ENCODE measurements at places on chromosomes 2 and 18.
A peak's percentile ranks its signal among the peaks of the same experiment; 100 is the strongest.

- DNase-seq, result no peak
Observed at GRCh38 chr2:121570036-121570666, 39.5 kb downstream of the RNU4ATAC start.

DNA sequence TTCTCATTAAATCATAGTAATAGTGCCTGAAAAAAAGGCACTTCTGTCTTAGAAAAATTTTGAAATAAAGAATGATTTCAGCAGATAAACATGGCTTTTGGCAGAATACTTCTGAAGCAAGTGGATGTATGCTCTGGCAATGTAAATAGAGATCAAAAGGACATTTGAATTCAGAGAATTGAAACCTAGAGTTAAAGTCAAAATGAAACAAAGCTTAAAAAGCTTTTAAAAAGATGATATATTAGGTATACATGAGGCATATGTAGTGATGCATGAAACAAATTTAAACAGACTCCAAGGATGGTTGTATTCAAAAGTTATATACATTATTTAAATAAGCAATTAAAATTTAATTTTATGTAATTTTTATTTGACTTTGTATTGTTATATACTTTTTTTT lies 1344.5 kb upstream of the TMEFF2 start:
- no peak for DNase-seq

DNA sequence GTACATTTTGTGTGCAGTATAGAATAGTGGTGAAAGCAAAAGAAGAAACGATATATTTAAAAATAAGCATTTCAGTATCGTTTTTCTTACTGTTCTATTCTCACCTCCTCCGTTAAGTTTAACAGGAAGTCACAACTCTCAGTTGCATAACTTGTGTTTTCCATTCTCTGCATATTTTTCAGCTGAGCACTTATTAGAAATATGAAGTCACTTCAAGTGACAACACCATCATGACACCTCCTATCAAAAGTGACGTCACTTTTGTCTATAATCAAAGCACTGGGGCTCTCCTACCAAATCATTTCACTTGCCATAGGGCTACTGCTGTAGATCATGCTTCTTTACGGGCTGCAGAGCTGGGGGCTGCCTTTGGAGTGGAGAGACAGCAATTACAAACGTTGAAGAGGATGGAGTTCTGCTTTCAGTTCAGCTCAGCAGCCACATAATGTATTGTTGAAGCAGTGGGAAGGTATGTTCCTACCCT lies 36.3 kb downstream of the STAT4 start:
- DNase-seq, result peak; percentile 7

DNA sequence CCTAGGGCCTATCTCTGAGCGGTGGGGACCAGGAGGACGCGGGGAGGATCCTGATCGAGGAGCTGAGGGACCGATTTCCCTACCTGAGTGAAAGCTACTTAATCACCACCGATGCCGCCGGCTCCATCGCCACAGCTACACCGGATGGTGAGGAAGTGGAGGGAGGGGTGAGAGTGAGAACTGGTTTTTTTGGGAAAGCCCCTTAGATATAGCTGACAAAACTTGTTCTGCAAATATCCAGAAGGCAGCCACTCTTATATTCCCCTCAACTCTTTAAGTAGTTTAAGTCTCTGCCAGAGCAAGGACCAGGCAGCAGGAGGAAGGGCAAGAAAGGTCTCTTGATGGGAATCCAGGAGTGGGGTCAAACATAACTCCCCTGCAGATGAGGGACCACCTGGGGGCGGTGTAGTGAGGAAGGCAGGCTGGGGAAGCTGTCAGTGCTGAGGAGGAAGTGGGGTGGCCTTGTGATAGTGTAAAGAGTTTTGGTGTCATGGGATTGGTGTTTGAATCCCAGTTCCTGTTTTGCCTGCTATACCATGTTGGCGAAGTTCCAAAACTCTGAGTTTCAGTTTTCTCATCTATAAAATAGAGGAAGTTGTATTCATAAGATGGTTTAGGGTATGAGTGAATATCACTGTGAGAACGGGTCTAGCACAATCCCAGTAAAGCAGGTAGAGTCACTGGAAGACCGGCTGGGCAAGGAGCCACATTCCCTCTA lies 3.4 kb downstream of the NAGK start:
- peak; percentile 51 for DNase-seq

- DNase-seq, result peak; percentile 2
Observed at GRCh38 chr2:31008561-31009114, 129.6 kb downstream of the GALNT14 start.

DNA sequence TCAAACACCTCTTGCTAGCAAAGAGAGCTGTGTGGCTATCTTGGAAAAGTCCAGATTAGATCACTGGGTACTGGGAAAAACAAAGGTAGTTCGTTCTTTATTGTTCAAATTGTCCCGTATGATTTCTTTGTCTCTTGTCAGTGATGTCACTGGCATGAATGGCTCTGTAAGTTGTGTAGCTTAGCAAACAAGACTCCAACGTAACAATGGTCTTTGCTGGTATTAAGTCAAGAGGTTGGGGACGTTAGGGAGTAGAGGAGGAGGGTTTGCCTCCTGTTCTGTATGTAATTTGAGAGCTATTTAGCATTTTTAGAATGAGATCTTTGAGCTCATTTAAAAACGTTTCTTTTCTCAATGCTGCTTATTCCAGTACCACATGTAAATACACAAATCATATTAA lies 216.5 kb upstream of the SP5 start:
- peak; percentile 49 for DNase-seq

GRCh38 chr18:9160014-9160413 lies 23.4 kb downstream of the ANKRD12 start:
- no peak for DNase-seq

GRCh38 chr2:204984518-204984917 lies 439.2 kb downstream of the PARD3B start:
- DNase-seq, result no peak

DNA sequence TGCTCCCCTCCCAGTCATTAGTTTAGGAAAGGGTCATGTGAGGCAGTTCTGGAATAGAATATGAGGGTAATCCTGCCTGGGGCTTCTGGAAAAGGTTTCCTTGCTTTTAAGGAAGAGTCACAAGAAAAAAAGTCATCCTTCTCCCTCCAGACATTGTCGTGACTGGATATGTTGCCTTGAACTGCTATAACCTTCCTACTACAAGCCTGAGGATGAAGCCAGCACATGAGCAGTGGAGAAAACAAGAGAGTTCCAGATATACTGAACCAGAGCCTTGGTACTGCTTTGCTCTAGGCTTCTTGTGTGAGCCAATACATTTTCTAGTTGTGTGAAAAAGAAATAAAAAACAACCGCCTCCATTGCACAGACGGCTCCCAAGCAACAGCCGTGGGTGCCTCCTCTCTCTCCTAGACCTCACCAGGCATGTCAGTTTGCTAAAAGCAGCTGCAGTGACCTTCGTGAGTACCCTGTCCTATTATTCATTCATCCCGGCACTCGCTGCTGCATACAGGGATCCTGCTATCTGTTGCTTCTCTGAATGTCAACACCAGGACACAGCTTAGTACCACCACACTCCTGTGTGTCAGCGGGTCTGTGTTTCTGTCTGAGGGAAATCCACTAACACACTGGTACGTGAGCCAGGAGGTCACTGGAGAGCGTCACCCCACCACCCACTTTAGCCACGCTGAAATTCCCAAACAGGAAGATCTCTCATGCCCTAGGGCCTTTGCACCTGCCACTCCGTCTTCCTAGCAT lies 186.7 kb downstream of the KLHL29 start:
- no peak for DNase-seq

GRCh38 chr2:108161298-108161697 lies 78.5 kb upstream of the SULT1C3 start:
- no peak for DNase-seq

DNA sequence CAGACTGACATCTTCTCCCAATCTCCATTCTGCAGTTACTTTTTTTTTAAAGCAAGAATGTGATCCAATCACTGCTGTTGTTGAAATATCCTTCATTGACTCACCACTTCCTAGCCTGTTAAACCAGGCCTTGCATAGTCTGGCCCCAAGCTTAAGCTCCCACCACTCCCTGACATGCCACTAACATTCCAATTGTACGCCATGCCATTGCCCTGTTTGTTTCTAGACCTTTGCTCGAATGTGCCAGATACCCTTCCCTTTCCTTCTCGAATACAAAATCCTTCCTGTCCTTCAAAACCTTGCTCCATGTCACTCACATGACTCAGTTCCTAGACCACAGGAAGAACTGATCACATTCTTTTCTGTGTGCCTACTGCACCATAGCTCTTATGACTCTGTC lies 224.2 kb downstream of the CYRIA start:
- DNase-seq, result no peak

DNA sequence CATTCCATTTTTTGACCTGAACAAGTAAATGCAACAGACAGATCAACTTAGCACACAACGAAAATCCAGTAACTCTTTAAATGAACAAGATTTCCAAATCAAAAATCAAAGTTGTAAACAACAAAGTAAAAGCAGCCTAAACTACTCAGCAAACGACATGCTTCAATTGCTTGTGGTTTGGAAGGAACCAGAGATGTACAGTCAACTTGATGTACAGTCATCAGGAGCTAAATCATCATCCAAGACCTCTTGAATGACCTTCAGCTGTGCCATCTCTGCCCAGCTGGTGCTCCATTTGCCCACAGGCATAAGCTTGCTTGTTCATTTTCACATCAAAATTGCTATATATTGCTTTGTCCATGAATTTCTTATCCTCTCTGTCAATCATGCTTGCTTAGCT lies 109.8 kb downstream of the UPP2 start:
- no peak for DNase-seq

DNA sequence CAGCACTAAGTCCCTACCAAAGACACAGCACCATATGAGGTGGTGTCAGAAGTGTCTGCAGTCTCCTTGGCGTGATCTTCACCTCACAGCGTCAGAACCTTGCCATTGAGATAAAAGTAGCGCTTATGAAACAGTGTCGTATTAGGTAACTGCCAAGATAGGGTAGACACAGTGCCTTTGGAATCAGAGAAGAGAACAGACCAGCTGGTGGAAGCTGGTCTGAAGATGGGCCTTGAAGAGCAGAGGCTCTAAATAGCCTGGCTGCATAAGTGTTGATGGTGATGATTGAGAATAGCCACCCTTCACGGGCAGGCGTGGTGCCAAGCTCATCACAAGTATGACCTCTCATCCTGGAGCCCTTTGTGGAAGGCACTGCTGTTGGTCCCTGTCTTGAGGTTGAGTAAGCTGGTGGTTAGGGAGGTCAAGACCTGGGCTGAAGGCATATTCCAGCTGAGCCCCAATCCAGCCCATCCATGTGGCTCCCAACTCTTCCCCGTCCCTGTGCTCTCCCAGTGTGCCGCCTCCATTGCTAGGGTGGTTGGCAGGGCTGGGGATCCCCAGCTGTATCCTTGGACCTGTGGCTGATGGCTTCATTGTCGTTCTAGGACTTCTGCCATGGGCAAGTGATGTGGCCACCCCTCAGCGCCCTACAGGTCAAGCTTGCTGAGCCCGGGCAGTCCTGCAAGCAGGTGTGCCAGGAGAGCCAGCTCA lies 187.4 kb downstream of the MGAT5 start:
- no peak for DNase-seq

DNA sequence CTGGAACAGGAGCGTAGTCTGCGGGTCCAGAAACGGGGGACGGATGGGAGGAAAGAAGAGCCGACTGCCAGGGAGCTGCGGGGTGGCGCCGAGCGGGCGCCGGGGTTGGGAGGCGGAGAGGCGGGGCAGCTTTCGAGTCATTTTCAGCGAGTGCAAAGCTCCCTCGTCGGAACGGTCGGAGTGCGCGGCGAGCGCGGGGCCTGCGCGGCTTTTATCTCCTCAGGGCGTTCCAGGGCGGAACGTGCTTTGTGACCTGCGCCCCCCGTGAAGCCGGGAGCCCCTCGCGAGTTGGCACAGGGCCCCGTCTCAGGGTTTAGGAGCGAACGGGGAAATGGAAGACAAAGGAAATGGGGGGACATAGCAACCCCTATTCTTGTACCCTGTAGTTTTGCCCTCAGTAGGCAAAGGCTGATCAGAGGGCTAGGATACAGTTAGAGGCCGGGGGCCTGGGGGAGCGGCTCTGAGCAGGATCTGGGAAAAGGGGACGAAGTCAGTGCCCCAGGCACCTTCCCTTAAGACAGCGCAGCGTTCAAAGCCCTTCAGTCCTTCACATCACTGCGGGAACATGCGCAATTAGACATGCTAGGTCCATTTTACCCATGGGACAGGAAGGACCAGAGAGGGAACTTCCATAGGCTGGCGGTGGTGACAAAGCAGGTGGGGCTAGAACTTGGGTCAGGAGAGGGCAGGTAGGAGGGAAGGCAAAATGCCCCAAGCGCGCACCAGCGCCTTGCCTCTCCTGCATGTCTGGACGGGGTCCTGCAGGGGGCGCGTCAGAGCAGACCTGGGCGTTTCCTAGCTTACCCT lies 60.1 kb upstream of the IL1RL1 start:
- DNase-seq, result no peak

DNA sequence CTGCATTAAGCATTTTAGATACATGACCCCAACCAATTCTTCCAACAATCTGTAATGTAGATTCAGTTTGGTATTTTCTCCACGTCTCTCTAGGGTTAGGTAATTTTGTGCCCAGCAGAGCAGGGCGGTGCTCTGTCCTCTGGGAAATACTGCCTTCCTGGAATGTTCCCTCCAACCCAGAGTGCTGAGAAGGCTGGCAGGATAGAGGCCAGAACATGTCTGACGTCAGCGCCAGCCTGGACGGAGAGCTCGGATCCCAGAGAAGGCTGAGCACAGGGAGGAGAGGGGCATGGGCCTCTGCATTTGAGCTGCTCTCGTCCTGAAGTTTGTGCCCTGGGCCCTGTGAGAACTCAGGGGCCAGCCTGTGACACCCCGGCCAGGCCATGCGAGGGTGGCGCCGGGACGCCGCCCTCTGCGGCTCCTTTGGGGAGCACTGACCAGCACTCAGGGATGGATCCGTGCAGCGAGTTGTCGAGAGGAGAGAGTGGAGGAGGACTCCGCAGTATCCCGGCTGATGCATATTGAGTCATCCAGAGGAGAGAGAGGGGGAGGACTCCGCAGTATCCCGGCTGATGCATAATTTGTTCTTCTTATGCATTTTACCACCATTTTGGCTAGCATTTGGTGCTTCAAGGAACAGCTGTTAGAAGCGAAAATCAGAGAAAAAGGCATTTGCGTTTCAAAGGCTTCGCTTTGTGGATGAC lies 80.0 kb upstream of the PXDN start:
- no peak for DNase-seq

DNA sequence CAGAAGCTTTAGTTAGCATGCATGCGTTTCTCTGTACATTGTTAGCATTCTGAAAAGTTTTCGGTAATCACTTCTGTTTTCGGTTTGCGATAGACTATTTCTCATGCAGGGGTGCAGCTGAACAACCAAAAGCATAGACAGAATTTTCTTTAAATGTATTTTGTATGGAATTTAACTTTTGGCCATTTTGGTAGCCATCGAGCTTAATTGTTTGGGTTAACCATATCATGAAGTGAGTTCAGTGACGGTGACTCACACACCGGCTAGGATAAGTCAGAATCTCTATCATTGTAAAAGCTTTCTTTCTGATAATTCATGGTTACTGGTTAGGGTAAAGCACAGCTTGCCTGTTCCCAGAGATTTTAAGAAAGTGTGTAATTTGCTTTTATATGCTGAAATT lies 107.2 kb downstream of the CD226 start:
- no peak for DNase-seq

- no peak for DNase-seq
Observed at GRCh38 chr2:233033672-233034071, 1.2 kb downstream of the NEU2 start.

Measured in globus pallidus (tissue), 1 donor.